ENCODE measurements at places on chromosomes 16 and 17. TPM values are rescaled to one million over a fixed set of nuclear protein-coding genes. Genes with fewer than 3 reads are reported as not detected.

- no peak for DNase-seq
Observed at GRCh38 chr16:324451-325334, 27.8 kb downstream of the AXIN1 start.

DNA sequence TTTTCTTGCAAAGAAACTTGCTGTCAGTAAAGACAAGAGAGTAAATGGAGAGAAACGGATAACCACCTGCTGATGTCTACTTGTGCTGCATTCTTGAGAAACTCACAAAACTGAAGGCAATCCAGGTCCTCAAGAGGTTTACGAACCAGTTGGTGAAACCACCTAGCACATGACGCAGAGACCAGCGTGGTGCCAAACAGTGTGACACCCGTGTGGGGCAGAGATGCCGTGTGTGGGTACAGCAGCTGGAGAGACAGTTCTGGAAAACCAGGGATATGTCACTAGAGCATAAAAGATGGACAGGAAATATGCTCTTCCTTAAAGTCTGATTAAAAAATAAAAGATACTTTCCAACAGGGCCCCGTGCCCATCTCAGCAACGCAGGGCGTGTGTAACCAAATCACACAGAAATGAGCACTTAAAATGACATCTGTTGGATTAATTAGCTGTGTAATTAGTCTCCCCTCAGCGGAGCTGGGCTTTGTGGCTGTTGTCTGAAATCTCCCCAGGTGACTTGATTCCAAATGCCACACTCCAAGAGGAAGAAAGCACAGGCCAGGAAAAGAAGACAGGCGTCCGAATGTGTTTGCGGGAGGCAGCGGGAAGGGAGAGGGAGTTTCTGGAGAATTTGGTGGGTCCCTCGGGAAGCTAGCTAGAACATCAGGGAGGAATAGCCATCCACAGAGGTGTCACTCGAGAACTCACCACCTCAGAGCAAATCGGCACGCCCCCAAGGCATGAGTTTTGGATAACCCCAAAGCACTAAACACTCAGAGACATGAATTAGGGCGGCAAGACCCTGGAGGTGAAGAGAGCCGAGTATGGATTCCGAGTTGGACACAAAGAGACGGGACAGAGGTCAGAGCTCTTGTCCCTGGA is 109.8 kb downstream of the ZFHX3 start:
- no peak for DNase-seq

GRCh38 chr16:71555230-71555891 is 21.5 kb downstream of the TAT start:
- no peak for DNase-seq

FOXN1 gene
- total RNA-seq: not detected

GRCh38 chr17:28907709-28908475 is 5.0 kb upstream of the DHRS13 start:
- DNase-seq: no peak

CCL16 gene
- not detected for total RNA-seq

DNA sequence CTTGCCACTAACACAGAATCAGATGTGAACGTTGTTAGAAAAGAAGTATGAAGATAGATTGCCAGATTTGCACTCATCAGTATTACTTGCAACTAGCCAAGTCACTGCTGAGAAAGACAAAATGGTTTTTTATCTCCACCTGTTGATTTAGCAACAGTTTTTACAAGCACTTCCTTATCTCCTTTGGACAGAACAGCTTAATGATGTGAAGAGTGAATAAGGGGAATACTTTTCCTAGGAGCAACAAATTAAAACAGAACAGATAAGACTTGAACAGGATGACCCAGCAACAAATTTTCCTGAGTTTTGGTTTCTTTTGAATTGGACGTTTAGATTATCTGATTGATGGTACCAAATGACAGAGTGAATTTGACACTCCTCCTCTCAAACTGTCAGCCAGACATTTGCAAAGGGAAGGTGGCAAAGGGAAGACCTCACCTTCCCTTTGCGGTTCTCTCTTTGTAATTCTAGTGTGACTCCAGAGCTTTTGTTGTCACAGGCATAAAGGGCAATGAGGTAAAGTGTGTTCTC is 130.6 kb downstream of the NLK start:
- DNase-seq: no peak

DNA sequence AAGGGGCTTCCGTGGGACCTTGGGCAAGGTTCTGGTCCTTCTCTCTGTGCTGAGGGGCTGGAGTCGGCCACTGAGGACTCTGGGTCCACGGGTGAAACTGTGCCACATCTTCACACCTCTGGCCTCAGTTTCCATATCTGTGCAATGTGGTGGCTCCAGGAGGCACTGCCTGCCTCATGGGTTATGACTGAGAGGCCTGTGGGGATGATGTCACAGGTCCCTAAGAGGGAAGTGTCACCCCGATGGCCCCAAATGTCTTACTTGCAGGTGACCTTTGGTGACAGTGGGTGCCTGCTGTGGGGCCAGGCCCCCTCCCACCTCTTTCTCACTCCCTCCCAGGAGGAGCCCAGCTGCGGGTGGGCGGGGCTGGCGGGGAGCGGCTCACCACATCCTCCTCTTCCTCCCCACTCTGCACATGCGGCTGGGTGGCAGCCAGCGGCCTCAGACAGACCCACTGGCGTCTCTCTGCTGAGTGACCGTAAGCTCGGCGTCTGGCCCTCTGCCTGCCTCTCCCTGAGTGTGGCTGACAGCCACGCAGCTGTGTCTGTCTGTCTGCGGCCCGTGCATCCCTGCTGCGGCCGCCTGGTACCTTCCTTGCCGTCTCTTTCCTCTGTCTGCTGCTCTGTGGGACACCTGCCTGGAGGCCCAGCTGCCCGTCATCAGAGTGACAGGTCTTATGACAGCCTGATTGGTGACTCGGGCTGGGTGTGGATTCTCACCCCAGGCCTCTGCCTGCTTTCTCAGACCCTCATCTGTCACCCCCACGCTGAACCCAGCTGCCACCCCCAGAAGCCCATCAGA is at the start of gene IL21R:
TSS of gene IL21R (plus strand) at position 407 of the 801 bp plus-strand sequence. CDS start 27,898 bp downstream, outside the sequence.
- DNase-seq: no peak

GRCh38 chr16:3133844-3134243 is 985 bp upstream of the ZNF213 start:
- no peak for DNase-seq

DNA sequence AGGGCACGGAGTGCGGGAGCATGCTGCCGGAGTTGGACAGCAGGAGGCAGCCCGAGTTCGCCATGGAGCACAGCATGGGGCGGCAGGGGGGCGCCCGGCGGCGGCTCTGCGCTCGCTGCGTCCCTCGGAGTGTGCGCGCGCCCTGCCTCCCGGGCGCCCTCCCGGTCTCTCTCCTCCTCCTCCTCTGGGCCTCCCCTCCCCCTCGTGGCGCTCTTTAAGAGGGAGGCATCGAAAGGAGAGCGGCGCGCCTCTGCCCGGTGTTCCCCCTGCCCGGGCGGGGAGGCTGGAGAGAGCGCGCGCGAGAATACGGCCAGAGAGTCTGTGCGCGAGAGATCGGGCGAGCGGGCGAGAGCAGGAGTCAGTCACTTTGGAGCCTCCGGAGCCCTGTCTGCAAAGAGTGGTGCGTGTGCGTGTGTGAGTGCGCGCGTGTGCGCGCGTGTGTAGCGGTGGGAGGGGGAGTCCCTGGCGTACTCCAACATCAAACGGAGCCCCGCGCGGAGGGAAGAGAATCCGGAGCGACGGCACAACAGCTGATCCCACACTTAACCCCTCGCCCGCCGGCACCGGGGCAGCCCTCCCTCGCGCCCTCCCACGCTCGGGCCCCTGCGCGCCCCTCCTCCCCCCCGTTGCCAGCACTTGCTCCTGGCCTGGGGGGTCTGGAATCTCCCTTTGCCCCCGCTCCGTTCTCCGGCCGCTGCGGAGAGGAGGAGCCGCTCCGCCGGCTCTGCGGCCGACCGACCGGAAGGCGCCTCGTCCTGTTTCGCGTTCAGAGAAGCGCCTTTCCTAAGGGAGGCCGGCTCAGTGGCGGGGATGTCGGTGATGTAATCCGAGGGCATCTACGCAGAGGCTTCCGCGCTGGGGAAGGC is 108.9 kb downstream of the ENGASE start:
- DNase-seq: no peak

GRCh38 chr16:14428043-14428442 is 202.0 kb downstream of the PARN start:
- no peak for DNase-seq

KCNJ12 gene
- 1.3 TPM for total RNA-seq

CTRB2 gene
- 45.0 TPM for total RNA-seq

DNA sequence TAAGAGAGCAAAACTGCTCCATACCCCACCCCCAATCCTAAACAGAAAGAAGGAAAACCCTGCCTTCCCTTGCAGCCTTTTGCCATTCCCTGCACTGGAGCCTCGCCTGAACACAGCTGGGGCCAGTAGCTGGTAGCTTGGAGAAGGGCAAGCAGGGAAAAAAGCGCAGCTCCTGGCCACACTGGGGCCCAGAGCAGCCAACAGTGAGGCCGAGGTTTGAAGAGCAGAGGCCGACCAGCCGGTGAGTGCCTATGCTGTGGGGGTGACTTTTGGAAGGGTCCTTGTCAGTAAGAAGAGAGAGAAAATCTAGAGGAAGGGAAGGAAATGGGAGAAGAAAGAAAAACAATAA is 3.2 kb upstream of the HOXB9 start:
- no peak for DNase-seq

- DNase-seq: no peak
Observed at GRCh38 chr16:63568164-63568563, 1531.9 kb upstream of the CDH8 start.

GRCh38 chr16:27522173-27522707 is 27.5 kb downstream of the GTF3C1 start:
- DNase-seq: no peak

DNA sequence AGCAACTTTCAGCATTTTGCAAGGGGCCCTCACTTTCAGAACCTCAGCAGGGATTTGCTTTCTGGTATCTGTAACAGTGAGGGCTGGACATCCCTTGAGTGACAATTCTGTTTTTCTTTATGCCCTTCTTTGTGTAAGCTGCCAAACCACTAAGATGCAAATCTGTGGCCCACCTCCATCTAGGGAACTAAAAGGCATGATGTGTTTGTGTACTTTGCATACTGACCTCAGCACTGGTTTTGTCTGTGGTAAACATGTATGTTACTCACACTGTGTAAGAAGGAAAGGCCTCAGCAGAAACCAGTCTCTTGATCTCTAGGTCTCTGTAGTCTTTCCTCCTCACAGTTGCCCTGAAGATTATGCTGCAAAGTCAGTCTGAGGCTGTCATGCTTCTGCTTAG is 396.6 kb upstream of the DYNLRB2 start:
- no peak for DNase-seq

DNA sequence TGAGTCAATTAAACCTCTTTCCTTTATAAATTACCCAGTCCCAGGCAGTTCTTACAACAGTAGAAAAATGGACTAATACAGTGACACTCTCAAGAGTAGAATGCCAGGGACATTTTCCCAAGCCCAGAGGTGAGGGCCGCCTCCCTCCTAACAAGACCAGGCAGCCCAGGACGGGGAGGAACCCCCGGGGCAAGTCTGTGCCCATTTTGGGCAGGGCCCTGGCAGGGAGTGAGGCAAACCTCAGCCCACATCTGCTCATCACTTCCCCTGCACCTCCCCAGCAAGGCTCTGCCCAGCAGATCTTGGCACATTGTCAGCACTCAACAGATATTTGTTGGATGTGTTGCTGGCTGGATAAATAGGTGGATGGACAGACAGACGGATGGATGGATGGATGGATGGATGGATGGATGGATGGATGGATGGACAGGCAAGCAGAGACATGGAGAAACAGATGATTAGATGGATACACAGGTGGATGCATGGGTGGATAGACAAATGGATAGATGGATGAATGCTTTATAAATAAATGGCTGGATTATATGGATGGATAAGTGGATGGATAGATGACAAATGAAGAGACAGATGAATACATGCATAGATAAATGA is 271.3 kb downstream of the PARN start:
- no peak for DNase-seq

DNA sequence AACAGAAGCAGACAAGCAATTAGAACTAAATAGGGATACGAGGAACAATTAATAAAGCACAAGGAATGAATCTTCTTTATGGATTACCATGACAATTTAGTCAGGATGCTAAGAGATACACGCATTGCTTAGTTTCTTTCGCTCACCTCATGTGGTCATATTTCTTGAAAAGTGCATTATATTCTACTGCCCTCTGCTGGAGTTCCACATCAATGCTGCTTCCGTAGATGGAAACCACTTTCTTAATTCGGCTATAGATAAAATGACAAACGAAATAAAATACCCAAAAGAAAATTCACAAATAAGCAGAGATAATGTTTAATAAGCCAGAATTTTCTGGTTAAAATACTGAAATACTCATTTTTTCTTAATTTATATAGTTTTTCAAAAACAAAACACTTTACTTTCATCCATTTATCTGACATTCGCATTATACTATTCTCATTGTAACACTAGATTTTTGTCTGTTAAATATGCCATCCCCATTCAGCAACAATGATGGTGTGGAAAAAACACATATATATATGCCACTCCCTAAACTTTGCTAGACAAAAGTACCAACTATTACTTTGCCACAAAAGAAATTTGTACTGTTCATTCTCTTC is 22.0 kb upstream of the PHLPP2 start:
- no peak for DNase-seq

DNA sequence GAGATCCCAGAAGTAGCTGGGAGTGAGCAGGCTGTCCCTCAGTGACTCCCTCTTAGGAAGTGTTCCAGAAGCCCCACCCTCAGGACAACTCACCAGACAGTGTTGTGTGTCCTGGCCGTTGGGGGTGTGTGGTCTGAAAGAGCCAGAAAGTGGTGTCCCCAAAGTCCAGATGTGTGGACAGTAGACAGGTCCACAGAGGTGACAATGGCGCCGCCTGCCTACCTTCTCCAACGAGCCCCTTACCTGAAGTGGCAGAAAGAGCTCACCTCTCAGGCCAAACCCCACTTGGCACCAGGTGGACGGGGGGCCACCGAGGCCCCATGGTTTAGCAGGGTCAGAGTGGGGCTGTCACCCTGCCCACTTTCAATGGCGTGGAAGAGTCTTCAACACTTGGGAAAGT is 19.9 kb downstream of the C17orf100 start:
- no peak for DNase-seq

DNA sequence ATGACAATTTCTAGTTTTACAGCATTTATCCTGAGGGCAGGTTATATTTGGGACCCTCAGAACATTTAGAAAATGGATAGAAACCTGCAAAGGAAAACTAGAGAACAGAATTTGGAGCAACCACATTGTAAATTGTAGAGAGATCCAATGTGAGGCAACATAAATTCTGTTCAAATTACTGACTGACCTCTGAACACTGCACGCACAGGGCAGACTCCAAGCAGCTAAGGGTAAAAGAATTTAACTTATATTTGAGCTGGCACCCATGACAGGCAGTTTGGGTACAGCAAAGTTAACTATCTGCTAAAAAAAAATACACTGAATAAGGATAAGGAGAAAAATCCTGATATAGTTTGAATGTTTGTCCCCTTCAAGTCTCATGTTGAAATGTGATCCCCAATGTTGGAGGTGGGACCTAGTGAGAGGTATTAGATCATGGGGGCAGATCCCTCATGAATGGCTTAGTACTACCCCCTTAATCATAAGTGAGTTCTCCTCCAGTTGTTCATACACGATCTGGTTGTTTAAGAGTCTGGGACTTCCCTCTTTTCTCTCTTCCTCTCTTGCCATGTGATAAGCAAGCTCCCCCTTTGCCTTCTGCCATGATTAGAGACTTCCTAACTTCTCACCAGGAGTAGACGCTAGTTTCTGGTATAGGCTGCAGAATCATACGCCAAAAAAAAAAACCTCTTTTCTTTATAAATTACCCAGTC is 75.7 kb downstream of the FBXL20 start:
- DNase-seq: no peak

GRCh38 chr17:40722241-40722640 is 18.7 kb upstream of the KRT24 start:
- no peak for DNase-seq

DPEP3 gene
- not detected for total RNA-seq
